ENCODE measurements at places on chromosomes 1 and 21.
A peak's percentile ranks its signal among the peaks of the same experiment; 100 is the strongest.

DNA sequence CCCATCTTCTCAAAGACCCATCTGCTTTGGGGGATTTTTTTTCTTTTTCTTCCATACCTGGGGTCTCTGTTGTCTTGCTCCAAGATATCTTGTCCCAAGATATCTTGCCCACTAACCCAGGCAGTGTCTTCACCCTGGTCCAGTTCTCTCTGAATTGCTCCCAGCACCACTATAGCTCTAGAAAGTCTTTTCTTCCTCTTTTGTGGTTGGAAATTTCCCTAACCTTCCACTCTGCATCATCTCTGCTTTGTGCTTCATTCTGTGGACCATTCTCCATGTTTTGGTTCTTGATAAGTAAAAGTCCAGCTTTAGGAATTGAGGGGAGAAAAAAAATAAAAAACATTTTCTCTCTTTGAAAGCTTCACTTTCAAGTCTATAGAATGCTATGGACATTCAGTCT lies 20.9 kb downstream of the STYXL2 start:
- no peak for DNase-seq

- no peak for DNase-seq
Measured at GRCh38 chr1:78472851-78473496, 17.8 kb upstream of the PTGFR start.

GRCh38 chr1:53712276-53712675 lies 26.7 kb downstream of the GLIS1 start:
- DNase-seq: no peak

DNA sequence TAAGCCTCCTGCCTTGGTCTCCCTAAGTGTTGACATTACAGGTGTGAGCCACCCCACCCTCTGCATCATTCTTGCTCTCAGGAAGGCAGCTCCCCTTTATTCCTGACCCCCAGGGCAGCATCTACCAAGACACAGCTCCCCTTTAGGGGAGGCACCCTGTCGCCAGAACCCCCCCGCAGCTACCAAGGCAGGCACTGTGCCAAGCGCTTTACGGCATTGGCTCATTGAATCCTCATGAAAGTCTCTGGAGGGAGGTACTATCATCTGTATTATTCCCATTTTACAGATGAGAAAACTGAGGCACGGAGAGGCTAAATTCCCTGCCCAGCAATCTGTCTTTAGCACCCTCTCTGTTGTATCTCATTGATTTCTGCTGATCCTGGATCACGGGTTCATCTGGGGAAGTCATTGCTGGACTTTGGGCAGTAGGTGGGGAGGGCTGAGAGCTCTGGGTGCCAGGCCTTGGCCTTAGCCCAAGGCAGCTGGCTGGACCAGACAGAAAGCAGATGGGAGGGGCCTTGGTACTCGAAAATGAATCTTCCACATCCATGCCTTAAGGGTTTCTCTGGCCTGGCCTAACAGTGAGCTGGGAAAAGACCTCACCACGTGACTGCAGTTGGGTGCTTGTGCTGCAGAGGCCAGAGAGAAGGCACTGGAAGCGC lies 5.9 kb downstream of the PLOD1 start:
- DNase-seq: no peak

DNA sequence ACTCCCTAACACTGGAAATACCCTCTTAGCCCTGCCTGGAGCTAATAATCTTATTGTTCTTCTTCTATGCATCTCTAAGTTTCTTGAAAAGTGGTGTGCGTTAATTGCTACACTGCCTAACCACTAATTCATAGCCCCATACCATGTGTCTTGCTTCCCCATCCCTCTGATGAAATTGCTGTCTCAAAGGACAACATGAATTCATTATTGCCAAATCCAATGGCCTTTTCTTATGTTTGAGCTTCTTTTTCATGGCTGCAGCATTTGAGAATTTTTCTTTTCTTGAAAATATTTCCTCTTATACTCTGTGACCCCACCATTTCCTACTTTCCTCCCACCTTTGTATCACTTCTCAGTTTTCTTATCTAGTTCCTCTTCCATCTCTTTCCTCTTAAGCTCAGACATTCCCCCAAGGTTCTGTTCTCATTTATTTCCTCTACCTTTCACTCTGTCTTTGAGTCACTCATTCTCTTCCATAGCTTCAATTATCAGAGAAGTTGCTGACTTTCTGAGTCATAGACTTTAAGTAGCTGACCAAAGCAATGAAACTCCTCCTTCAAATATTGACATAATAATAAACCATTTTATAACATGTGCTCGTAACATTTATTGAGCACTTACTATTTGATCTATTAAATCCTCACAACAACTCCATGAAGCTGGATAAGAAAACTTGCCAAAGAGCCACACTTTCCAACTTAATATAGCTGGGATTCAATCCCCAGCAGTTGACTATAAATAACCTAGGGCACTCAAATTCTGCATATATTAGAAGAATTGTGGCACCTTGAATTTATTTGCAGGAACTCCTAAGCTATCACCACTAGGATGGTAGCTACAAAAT lies 35.5 kb upstream of the ATP6V1G3 start:
- no peak for DNase-seq

GRCh38 chr1:27307874-27308598 lies 13.9 kb upstream of the TMEM222 start:
- DNase-seq: no peak

DNA sequence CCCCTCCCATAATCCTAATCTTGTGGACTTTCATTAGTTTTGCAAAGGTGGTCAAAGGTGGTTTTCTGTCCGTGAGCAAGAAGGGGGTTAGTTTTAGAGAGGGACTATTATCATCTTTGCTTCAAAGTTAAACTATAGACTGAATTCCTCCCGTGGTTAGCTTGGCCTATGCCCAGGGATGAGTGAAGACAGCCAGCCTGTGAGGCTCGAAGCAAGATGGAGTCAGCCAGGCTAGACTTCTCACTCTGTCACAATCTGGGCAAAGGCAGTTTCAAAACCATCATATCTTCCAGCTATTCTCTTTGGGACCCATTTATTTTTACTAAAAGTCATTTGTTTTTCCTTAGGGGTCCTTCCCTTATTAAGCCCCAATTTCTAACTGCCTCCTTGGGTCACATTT lies 12.9 kb upstream of the ENO1 start:
- DNase-seq: no peak

DNA sequence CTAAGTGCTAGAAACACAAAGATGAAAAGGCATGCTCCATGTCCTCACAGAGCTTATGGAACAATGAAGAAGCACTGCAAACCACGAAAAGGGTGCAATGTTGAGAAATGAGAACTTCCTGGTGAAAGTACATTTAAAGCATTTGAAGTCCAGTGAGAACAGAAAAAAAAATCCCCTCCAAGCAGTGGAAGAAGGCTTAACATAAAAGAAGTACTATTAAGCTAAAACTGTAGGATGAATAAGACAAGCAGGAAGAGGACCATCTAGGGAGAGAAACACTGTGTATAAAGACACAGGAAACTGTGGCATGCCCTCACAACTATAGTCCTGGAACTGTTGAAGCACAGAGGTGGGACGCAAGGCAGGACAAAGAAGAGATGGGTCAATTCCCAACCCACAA lies 10.0 kb downstream of the TP53BP2 start:
- DNase-seq: no peak

- DNase-seq: no peak
Measured at GRCh38 chr1:39266269-39266668, 61.8 kb downstream of the MACF1 start.

- no peak for DNase-seq
Measured at GRCh38 chr21:33751120-33751519, 108.8 kb downstream of the ITSN1 start.

GRCh38 chr1:112614460-112615065 lies 4.4 kb downstream of the ST7L start:
- DNase-seq: peak; percentile 59

Data from CD4-positive, alpha-beta T cell (primary cell).